Endodermal cell (in vitro differentiated cells): ENCODE measurements at places on chromosomes 16 and 17. TPM values are rescaled to one million over a fixed set of nuclear protein-coding genes. Genes with fewer than 3 reads are reported as not detected.
A peak's percentile ranks its signal among the peaks of the same experiment; 100 is the strongest.

NOS2 gene
- 0.23 to 0.62 TPM (median 0.46 TPM) in 3 replicates for total RNA-seq

CSH1 gene
- total RNA-seq = not detected in 3 replicates

TM4SF5 gene
- total RNA-seq = not detected in 2 replicates

SPDYE4 gene
- total RNA-seq = not detected in 3 replicates

CCL16 gene
- not detected in 3 replicates for total RNA-seq

DUS1L gene
- total RNA-seq = 56.1 to 101 TPM (median 85.3 TPM) in 3 replicates

- DNase-seq = no peak
These were observed 1.2 kb upstream of the HEXIM1 start for GRCh38 chr17:45146890-45147580.

DNA sequence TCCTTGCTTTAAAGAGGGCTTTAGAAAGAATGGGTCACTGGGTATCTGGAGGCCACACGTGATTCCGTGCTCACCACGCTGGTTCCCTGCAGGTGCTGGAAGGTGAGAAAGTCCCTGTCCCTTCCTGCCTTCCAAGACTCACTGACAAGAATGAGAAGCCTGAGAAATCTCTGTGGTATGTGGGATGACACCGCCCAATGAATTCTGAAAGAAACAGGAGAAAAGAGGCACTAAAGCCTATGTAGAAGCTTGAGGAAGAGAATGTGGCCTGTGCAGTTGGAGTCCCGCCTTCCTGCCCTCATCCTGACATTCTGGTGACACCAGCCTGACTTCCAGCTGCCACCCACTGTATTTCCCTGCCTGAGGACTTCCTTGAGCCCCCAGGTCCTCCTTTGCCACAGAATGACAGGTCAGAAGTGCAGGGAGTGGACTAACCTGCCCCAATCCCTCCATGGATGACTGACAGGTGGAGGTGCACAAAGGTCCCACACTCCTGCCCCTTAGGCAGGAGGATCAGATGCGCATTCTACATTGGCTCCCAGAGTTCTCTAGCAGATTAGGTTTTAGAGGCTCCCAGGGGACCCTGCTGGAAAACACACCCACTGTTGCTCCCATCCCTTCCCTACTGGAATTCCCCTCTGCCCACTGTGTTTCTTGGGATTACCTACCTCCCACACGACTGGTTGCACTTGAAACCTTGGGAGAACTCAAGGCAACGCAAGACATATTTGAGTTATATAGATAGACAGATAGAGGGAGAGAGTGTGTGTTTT, 38.6 kb upstream of the TENT4B start:
- DNase-seq = peak; percentile 65

DNA sequence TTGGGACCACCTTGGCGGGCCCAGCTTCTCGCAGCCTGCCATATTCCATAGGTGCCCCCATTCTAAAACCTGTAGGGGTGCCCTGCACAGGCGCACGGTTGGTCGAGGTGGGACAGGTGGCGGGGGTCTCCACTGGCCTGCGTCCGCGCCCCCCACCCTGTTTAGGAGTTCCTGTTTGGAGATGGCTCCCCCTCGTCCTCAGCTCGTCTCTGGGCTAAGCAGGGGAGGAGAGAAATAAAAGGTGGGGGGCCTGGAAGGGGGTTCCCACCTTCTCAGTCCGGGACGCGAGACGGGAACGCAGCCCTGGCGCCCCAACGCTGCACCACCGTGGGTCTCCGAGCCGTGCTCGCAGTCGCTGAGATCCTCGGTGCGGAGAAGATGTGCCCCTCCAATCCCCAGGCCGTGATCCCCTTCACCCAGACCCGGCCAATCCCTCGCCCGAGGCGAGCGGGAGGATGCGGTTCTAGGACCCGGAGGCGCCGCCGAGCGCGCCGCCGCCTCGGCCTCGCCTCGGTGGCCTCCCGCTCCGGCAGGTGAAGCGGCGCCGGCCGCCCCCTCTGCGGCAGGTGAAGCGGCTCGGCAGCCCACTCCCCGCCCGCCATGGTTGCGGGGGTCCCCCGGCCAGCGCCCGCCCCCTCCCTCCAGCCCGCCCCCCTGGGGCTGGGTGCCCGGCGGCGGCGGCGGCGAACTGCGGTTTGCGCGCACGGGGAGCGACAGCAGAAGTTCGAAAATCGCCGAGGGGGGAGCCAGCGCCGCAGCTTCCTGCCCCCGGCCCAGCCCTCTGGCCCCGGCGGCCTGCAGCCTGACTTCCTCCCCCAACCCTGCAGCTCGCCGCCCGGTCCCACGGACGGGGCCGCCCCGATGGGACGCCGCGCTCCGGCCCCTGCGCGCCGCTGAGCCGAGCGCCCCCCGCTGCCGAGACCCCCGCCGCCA, at the start of gene FMNL1:
Gene FMNL1 (plus strand): TSS at position 805 of the 933 bp plus-strand sequence. CDS start 240 bp downstream, outside the sequence.
- DNase-seq = peak; percentile 85

DNA sequence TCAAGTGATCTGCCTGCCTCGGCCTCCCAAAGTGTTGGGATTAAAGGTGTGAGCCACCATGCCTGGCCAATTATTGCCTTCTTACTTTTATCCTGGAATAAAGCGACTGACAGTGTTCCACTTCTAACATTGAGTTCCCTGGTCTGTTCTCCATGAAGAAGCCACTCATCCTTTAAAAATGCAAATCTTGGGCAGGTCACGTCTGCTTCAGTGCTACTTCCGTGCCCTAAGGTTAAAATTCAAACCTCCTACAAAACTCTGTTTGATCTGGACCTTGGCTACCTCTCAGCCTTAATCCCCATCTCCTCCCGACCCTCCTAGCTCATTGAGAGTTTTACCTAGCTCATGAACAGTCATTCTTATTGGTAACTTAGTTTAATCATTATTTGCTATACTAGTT, 9.6 kb upstream of the SHISA9 start:
- no peak for DNase-seq

DNA sequence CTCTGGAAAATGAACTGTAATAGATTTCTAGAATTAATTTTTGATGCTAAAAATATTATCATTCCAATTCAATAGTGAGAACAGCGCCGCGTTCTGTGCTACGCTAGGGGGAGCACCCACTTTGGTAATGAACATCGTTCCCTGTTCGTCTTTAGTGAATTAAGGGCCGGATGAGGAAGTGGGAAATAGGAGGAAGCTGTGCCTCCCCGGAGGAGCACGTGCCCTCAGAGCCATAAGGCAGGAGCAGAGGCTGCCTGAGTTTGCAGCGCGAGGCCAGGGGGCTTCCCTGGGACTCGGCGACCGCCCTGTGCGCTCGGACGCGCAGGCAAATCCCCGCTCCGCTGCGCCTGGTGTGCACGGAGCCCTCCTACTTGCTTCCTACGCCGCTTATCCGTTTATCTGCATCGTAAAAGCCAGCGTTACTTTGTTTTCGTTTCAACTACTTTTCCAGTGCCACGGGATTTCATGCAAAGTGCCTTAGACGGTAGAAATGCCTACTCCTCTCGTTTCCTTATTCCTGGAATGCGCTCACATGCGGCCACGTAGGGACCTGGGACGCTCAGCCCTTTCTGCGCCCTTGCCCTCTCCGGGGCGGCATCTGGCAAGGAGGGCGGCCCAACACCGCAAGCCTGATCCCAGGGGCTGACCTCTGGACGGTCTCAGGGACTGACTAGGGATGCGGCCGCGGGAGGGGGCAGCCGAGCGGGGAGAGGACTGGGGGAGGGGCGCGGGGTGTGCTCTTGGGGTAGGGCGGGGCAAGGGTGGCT, 76.4 kb downstream of the KCNJ12 start:
- peak; percentile 86 for DNase-seq

DNA sequence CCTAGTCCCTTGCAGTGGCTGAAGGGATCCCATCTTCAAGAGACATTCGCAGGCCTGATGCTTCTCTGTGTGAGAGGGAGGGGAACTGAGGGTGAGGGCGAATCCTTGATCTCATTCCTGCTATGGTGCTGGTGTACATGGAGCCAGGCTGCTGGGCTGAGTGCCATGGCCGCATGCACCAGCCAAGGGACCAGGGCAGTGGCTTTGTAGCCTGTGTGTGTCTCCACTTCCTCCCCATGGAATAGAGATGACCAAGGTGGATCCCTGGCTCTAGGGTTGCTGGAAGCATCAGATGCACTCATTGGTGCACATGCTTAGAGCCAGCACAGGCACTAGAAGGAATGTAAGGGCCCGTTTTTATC, 195.0 kb downstream of the FOXL1 start:
- peak; percentile 53 for DNase-seq

- DNase-seq = peak; percentile 54
These were observed 76.0 kb upstream of the RBBP6 start for GRCh38 chr16:24463196-24463945.

DNA sequence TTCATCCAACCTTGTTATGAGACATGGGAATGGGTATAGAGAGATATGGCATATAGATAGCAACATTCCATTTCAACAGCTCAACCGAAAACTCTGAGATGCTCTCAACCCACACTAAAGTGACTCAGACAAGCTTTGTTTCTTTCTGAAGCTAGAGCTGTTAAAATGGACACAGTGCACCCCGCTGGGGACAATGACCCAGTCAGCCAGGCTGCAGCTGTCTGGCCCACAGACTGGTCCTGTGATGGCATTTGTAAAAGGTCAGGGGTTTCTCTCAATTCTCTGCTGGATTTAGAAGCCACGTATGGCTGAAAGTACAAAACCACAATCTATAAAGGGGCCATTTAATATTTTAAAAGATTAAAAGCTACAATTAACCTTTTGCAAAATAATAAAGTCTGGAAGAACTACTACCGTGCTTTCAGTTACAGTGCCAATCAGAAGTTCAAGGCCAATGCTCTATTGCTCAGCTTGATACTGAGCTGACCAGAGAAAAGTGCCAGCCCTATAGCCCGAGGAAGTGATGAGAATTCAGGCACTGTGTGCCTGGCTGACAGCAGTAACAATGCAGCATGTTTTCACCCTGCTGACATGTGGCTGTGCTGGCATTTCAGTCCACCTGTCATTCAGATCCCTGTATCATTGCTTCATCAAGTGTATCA, 60.2 kb downstream of the TEX2 start:
- no peak for DNase-seq

GRCh38 chr16:49621241-49622083, 234.4 kb downstream of the ZNF423 start:
- peak; percentile 54 for DNase-seq

- DNase-seq = peak; percentile 80
These were observed at the start of gene PIEZO1 for GRCh38 chr16:88785106-88785924. Gene PIEZO1, minus strand, starts transcription at chr16:88785220. Its CDS starts 256 bp downstream, at chr16:88784964.

GRCh38 chr17:32298721-32299579, 33.3 kb downstream of the RHBDL3 start:
- DNase-seq = no peak

GRCh38 chr16:84434800-84435199, 66.5 kb downstream of the ATP2C2 start:
- DNase-seq = no peak

DNA sequence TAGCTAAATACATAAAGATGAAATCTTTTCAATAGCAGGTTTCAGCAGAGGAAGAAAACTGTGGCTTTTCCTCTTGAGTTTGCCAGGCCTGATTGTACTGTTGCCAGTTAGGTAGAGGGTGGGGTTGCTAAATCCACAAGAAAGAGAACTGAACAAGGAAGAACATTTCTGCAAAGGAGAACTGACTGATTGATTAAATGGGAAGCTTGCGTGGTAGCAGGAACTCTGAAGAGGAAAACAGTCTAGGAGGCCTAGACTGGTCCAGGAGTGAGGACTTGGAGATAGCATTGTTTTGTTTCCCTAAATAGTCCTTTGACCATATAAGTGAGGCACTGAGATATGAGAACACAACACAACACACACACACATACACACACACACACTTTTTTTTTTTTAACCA, 18.8 kb downstream of the LRRC36 start:
- no peak for DNase-seq

- DNase-seq = no peak
These were observed 23.8 kb downstream of the LITAF start for GRCh38 chr16:11562941-11563340.

DNA sequence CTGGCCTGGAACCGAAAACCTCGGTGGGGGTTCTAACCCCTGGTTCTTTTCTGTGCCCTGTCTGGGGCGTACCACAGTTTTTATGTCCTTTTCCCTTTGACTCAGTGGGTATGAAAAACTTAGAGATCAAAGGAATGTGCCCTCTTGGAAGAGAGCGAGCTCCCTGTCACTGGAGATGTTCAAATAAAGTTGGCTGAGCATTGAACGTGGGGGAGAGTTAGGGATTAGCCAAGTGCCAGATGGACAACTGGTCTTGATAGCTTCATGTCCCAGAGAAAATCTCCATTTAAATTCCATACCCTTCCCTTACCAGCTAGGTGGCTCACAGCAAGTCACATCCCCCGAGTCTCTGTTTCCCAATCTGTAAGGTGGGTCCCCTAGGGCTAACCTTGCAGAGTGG, 9.5 kb downstream of the ADGRG1 start:
- no peak for DNase-seq
